ENCODE measurements at places on chromosomes 1 and 21.

GRCh38 chr1:240998024-240998423 is 359.0 kb downstream of the RGS7 start:
- no peak for DNase-seq

DNA sequence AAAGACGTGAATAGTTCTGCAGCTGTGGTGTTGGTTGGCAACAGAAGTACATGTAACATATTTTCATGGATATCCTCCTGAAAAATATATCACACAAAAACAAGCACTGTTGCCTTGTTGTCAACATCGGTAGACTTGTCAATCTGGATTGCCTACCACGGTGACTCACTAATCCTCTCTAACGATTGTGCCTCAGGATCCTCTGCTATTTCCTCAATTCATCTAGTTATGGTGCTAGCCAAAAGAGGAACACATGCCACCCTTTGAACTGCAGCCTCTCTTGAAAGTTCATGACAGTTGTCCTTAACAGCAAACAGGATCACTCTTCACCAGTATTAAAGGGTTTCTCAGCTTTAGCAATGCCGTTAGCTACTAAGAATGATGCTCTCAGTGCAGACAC is 25.7 kb downstream of the RASAL2 start:
- no peak for DNase-seq

GRCh38 chr1:202708456-202709275 is 1.6 kb downstream of the SYT2 start:
- no peak for DNase-seq

GRCh38 chr1:246617768-246618167 is 51.5 kb downstream of the CNST start:
- DNase-seq = no peak
